ENCODE measurements at places on chromosomes 7 and 10.

GRCh38 chr10:75619635-75620034 lies 188.2 kb downstream of the LRMDA start:
- no peak for DNase-seq

DNA sequence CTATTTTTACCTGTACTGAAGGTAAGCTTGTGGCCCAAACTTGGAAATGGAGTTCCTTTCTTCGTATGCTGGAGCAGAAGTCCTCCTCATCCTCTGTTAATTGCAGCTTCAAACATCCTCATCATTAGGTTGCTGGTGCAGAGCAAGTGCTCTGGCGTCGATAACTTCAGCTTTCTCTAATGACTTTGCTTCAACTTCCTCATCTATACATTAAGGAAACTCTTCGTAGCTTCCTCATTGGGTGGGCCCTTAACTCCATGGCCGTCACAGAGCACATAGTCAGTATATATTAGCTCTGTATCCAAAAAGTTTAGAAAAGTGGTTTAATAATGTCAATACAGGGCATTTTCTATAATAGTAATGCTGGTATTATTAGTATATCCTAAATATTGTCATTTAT lies 447.7 kb downstream of the SUGCT start:
- no peak for DNase-seq

GRCh38 chr7:8065356-8065813 lies 96.8 kb downstream of the GLCCI1 start:
- no peak for DNase-seq

GRCh38 chr10:61992671-61993668 lies 91.5 kb downstream of the ARID5B start:
- peak; percentile 4 for DNase-seq

DNA sequence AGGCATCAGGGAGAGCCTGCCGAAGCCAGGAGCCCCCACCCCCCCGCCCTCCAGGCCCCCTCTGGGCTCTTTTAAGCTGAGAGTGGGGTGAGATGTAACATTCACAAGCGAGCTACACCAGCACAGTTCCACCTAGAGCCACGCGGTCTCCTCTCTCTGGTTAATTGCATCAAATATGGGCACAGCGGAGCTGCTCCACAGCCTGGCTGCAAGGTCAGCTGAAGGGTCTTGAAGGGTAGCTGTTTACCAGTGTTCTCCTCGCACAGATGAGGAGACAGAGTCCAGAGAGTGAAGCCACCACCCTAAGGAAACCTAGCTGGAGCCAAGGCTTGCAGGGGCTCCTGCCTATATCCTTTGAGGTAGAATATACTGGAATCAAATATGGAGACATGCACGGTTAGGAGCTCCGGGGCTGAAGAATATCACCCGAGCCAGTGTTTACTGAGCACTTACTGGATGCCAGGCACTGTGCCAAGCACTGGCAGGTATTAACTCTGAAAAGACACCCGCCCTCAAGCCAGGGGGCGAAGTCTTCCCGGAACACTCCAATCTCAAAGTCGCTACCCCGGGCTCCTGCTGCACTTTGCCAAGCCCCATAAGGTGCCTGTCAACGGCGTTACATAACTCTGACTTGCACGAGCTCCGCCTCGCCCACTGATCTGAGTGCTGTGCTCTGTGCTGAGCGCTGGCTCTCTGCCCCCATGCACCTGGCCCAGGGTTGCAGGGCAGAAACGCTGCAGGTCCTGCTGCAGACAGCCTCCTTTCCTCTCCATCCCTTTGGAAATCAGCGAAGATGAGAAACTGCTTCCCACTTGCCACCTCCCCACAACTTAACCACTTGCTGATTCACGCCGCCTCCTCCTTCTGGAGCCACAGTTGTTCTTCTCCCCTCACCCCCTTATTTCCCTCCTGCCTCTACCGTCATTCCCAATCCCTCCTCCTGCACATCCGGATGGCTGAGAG lies 5.4 kb downstream of the CHST15 start:
- DNase-seq, result no peak

GRCh38 chr10:93357680-93358079 lies 124.5 kb downstream of the MYOF start:
- peak; percentile 36 for DNase-seq

- DNase-seq, result peak; percentile 36
Measured at GRCh38 chr10:33653584-33654367, 319.3 kb upstream of the NRP1 start.

DNA sequence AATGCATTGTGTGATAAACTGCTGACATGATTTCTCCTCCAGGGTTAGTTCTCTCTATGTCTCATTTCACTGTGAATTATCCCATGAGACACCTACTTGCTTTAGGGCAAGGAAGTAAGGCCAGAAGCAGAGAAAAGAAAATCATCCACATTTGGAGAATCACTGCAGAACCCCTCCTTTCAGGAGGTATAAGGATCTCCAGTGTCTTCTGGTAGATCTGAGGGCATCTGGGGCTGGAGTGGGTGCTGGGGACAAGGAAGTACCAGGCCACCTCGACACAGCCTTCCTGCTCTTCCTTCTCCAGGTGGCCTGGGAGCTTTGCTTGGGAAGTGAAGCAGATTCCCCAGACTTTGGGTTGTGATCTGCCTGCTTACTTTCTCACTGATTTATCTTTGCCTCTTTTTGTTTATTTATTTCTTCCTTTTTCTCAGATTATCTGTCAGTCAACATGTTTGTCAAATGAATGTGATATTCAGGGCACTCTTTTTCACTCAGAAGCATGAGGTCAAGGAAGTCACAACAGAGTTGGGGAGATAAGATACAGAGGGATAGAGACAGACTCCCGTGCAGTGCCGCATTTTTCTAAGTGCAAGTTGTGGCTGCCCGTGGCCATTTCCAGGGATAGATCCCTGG lies 12.4 kb upstream of the CAMK2G start:
- DNase-seq, result no peak

DNA sequence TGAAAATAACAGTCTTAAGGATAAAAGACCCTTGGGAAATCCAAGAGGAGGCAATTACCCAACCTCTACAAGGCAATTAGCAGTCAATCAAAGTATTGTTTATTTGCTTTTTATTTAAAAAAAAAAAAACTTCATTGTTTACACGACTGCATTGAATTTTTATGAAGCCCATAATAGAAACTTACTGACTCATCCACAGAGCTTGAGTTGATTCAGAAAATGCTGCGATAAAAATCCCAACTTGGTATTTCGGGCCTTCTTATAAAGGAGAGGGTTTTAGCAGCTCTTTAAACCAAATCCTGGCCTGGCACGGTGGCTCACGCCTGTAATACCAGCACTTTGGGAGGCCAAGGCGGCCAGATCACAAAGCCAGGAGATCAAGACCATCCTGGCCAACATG lies 69.2 kb upstream of the PALS2 start:
- no peak for DNase-seq

GRCh38 chr7:48426331-48426965 lies 255.2 kb downstream of the ABCA13 start:
- no peak for DNase-seq

DNA sequence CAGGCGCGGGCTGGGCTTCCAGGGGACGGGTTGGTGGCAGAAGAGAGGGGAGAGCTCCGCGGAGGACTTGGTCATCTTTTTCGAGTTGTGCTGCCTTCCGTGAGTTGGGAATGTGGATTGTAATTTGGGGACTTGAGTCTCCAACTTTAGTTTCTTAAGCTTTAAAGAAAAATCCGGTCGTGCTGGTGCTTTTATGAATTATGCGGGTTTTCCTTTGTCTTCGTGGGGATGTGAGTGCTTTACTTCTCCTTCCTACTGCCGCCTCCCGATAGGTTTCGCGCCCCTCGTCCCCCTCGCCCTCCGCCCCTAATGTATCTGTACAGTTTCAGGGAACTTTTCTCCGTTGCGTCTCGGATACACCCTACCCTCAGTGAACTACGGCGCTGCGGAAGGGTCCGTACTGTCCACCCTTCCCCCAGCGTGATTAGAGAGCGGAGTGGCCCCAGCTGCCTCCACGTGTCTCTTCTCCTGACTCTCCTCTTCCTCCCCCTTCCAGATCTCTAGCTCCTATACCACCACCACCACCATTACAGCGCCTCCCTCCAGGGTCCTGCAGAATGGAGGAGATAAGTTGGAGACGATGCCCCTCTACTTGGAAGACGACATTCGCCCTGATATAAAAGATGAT lies 649 bp downstream of the SCD start:
- no peak for DNase-seq

GRCh38 chr7:149284343-149284742 lies 22.3 kb downstream of the ZNF783 start:
- DNase-seq, result no peak

DNA sequence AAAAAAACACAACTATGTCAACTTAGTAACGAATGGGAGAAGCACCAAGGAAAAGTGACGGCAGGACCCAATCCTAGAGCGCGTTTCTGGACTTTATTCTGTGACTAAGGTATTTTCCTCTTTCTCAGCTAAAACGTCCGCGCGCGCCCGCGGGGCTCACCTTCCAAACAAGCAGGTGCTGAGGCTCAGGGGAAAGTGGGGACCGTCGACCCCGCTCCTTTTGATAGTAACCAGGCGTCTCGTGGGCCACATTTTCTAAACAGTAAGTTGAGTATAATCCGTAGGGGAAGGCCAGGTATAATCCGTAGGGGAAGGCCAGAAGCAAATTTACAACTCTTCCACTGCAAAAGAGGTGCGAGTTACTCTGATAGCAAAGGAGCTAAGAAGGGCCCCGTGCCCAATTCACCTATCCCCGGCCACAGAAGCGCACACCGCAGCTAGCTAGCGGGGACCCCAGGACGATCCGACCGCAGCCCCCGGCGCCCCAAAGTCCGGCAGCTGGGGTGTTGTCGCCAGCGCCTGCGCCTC lies 743 bp downstream of the MKI67 start:
- DNase-seq, result no peak

DNA sequence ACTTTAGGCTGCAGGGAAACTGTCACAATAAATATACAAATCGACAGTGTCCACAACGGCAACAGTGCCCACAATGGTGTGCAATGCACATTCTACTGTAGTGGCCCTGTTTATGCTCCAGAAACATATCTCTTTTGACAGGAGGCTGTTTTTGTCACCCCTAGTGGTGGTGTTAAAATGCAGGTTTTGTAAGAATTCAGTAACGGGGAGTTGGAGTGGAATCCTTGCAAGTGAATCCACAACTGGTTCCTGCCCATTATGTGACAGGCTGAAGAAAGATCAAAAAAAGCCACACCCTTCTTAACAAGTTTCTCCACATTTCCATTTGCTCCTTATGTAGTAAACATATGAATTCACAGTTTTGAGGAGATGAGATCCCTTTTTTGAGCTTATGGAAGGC lies 58.5 kb downstream of the BEND7 start:
- no peak for DNase-seq

DNA sequence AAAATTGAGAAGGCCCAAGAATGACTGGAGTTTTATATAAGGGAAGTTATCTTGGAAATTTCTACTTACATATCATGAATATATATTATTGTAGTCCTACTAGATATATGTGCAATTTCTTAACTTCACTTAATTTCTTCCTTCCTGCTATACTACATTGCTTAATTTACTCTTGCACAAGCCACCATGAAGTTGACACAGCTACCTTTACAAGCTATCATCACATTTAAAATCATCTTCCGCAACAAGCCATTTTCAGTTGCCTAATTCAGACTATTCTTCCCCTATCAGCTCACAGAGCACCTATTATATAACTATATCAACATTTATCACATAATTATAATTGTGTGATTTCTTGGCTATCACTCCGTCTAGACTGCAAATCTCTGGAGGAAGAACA lies 418.4 kb downstream of the PARD3 start:
- DNase-seq, result no peak

DNA sequence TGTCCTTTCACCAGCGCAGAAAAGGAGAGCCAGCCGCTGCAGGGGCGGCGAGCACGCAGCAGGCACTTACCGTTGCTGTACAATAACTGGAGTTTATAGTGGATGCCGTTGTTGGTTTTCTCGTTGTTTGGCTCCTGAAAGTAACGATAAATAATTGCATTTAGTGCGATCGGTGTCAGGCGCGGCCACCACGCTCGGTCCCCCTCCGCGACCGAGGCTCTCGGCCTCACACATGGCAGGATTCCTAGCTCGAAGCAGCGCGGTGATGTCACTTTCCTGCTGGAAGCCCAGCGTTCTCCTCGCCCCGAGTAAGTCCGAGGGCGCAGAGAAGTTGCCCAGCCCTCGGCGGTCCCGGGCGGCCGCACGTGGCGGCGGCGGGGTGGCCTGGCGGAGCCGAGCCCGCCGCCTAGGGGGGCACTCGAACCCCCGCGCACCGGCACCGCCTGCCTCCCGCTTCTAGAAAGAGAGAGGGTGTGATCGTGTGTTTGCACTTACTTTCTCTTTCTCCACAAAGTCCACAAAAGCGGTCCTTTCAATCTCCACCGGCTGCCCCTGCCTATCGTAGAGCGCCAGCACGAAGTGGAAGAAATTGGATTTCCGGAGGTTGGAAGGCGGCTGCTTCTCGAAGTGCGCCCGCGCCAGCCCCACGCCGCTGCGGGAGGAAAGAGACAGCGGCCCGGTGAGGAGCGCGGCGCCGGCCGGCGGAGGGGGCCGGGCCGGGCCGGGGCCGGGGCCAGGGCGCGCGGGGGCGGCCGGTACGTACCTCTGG lies 1.0 kb downstream of the EBF3 start:
- DNase-seq, result peak; percentile 45

DNA sequence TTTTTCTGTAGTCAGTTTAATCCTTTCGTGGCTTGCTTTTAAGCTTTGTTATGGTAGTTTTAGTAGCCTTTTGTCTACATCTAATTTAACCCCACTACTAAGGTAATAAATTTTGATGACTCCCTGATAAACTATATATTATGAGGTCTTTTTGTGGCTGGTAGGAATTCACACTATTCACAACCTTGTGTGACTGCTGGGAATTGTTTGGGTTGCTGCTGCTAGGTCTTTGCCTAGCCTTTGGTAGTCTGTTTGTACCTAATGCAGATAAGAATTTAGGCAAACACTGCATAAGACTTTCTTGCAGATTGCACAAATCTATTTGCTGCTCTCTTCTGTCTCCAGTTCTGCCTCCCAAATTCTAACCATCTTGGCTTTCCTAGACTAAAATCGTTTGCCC lies 58.3 kb downstream of the SHOC2 start:
- DNase-seq, result no peak

GRCh38 chr7:156753630-156754029 lies 113.1 kb downstream of the RNF32 start:
- DNase-seq, result no peak

GRCh38 chr7:44980393-44981034 lies 1.7 kb upstream of the MYO1G start:
- no peak for DNase-seq

DNA sequence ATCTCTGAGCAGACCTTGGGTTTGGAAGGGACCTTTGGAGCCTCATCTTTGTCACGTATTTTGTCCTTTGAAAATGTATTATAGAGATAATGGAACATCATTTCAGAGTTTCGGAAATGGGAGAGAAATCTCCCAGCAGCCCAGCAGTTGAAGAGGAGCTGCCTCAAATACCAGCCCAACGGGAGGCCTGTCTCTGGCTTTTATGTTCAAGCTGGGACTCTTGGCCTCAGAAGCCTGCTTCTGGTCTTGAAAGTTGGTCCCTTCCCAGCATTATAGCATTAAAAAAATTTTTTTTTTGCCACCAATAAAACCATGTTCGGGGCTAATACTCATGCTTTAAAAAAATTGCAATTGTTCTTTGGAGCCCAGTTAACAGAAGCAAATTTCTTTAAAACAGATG lies 73.4 kb upstream of the CTBP2 start:
- no peak for DNase-seq
